ENCODE measurements at places on chromosomes 3 and 15. TPM values are rescaled to one million over a fixed set of nuclear protein-coding genes. Genes with fewer than 3 reads are reported as not detected.

- no peak for DNase-seq
Measured at GRCh38 chr3:41652931-41653330, 309.0 kb downstream of the ULK4 start.

GRCh38 chr3:62525281-62525680, 151.9 kb upstream of the FEZF2 start:
- DNase-seq = no peak

DNA sequence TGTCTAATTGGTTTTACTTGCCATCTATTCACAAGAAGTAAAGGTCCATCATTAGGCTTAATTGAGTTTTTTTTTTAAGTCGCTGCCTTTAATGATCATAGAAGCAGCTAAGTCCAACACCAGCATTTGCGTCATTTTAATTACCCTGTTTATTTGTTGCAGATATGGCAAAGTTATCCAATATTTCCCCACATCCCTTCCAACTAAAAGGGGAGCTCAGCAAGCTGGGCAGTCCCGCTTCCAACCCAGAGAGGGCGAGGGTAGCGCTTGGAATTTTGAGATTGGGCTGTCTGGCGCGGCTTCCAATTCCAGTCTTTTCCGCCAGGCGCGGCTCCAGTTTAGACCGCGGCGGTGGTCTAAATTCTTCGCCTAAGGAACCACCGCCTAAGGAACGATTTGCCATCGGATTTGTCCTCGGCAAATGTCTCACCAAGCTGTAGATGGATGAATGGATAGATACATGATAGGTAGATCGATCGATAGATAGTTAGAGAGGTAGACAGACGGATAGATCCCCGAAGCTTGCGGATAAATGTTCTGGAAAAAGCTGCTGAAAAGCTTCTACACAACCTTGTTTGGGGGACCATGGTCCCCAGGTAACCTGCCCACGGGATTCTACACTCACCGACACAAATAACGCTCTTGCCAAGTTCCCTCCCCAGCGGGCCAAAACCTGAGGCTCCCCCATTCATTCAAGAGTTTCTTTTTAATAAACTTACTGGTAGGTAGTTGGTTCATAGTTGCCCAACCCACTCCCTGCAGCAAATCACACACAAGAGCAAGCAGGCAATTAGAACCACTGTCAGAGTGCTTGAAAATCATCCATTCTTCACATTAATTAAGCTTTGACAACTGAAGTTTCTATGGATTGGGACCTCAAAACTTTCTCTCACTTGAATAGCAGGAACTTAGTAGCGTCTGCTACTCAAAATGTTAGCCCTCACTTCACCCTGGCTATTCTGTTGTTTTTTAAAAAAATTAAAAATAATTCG, 49.1 kb downstream of the ZIC4 start:
- DNase-seq = no peak

DNA sequence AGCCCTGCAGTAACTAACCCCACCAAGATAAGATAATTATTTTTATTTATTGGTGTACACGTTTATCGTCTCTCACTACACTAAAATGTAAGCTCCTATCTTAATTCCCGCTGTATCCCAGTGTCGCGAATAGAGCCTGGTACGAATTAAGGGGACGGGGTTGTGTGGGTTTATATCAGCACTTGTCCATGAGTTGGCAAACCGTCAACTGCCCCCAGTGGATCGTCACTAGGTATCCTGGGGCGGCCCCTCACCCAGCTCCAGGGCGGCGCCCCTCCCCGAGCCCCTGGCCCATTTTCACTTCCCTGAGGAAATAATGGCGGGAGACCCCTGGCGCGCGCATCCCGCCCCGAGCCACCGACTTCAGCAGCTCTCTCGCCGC, 465 bp downstream of the RUVBL1 start:
- DNase-seq = no peak

DNA sequence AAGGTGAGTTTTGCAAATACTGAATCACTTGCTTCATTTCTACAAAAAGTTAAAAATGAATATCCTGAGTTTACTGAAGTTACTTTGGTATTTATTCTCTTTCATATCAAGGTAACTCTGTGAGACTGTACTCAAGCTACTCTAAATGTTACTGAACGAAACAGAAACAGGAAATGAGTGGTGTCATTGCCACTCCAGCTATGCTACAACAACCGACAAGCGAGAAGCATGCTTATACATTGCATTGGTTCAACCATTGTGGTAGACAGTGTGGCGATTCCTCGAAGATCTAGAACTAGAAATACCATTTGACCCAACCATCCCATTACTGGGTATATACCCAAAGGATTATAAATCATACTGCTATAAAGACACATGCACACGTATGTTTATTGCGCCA, 313.2 kb upstream of the THBS1 start:
- no peak for DNase-seq

DNA sequence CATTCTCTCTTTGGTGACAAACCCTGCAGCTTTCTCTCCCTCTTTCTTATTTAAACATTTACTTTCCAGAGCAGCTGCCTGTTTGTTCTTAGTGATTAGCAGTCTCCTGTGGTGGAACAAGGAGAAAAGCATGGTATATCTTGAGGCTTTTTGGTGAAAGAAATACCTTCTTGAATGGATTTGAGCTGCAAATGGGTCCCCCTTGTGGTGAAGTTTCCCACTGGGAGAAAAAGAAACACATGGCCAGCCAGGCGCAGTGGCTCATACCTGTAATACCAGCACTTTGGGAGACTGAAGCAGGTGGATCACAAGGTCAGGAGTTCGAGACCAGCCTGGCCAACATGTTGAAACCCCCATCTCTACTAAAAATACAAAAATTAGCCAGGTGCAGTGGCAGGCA, 48.3 kb upstream of the ACP3 start:
- no peak for DNase-seq

DNA sequence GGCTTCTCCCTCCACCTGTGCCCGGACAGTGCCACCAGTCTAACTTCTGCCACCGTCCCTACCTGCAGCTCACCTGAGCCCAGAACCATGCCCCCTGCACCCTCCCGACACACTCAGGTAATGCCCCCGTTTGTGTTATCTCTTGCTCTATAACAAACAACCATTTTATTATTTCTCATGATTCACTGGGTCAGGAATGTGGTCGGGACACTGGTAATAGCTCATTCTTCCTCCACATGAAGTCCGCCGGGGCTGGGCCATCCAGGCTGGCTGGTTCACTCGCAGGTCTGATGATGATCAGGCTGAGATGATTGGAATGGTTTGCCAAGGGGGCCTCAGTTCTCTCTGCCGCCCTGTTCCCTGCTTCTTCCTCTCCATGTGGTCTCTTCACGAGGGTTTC, 20.3 kb upstream of the NR2E3 start:
- DNase-seq = no peak

- no peak for DNase-seq
Measured at GRCh38 chr15:59315914-59316451, 56.7 kb downstream of the MYO1E start.

- DNase-seq = no peak
Measured at GRCh38 chr3:10667269-10667668, 148.8 kb upstream of the SLC6A11 start.

DNA sequence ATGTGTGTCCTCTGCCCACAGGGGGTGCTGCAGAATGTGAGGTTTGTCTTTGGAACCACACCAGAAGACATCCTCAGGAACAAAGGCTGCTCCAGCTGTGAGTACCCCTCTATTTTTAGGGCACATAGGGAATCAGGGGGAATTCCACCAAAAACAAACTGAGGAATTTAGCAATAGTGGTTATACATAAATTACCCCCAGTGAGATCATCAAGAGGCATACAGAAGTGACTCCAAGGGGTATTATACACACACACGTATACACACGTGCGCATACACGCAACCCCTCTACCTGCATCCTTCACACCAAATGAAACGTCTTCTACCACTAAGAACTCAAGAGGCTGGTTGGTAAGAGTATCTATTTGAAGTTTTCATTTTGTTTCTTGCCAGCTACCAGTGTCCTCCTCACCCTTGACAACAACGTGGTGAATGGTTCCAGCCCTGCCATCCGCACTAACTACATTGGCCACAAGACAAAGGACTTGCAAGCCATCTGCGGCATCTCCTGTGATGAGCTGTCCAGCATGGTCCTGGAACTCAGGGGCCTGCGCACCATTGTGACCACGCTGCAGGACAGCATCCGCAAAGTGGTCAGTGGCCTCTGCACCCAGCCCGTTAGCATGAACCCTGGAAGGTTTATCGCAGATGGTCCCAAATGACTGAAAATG, 2.9 kb downstream of the THBS1 start:
- DNase-seq = peak; percentile 32

The TIGIT gene
- not detected for total RNA-seq

- peak; percentile 23 for DNase-seq
Measured at GRCh38 chr3:143307613-143308183, 188.1 kb downstream of the CHST2 start.

DNA sequence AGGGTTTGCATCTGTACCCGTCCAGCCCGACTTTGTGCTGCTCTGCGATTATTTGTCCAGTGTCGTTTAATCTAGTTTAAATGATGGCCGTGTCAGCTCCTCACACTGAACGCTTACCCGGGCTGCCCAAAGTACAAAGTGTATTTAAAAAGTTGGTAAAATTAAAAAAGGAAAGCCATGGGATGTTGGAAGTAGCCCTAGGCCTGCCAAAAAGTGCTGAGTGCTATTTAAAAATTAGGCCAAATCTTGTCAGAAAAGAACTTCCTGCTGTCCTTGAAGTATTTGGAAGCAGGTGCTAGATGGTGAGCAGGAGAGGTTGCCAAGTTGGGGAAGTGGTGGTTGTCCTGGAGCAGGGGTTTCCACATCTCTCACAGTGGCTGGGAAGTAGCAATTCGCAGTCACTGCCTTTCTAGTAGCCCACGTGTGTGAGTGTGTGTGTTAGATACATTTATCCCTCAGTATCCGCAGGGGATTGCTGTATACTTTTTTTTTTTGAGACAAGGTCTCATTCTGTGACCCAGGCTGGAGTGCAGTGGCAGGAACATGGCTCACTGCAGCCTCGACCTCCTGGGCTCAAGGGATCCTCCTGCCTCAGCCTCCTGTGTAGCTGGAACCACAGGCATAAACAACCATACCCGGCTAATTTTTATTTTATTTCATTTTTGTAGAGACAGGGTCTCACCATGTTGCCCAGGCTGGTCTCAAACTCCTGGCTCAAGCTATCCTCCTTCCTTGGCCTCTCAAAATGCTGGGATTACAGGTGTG, 664 bp downstream of the PPCDC start:
- DNase-seq = peak; percentile 45

GRCh38 chr15:93932164-93932776, 299.1 kb upstream of the MCTP2 start:
- DNase-seq = no peak

GRCh38 chr15:27438403-27439375, 467.7 kb downstream of the GABRG3 start:
- DNase-seq = no peak

DNA sequence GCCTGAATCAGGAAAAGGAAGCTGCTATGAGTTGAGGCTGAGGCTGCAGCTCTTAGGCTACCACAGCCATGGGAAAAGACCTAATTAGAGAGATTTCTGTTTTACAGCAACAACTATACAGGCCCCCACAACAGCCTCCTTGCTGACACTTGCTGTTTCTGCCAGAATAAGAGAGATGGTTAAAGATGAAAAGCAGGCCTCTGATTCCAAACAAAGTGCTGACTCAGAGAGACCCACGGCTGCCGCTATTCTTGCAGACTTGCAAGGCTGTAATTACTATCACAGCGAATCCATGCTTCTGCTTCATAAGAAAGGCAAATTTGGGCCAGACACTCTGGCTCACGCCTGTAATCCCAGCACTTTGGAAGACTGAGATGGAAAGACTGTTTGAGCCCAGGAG, 41.8 kb downstream of the MCF2L2 start:
- DNase-seq = no peak

DNA sequence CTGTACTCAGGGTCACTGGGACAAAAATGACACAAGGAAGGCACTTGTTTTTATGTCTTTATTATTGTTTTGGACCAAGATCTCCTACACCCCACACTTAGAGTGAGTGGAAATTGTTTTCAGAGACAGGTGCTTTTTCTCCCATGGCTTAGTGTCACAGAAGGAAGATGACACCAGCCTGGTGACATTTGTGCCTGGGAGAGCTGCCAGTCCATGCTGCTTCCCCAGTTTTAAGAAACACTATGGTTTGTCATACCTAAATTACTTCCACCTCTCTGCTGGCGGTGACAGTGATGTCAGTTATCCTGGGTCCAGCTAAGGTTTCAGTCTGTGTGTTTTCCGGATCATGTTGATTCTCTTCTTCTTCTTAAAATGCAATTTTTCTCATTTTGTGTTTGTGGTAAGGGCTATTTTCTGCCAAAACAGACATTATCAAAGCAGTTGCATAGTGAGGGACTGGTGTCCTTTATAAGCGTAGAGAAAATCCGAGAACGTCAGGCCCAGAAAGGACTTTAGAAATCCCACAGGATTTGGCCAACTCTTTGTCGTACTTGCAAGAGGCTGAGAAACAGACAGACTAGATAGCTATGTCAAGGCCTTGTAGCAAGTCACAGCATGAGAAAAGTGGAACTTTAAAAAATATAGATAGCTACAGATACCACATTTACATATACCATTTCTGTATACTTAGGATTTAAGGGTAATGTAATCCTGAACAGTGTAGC, 149.5 kb downstream of the TP63 start:
- DNase-seq = no peak

The MYEF2 gene
- 8.2 TPM for total RNA-seq

The GOLGA6B gene
- total RNA-seq = not detected

- no peak for DNase-seq
Measured at GRCh38 chr3:2958551-2958950, 151.6 kb downstream of the IL5RA start.

The CLEC3B gene
- total RNA-seq = 7.0 TPM

DNA sequence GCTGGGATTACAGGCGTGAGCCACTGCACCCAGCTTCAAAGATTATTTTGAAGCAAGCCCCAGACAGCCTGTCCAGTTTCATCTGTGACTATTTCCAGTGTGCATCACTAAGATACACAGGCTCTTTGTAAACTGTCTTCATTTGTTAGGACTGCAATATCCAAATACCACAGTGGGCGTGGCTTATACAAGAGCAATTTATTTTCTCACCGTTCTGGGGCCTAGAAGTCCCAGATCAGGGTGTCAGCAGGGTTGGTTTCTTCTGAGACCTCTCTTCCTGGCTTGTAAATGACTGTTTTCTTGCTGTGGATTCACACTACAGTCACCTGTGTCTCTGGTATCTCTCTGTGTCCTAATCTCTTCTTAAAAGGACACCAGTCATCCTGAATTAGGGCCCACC, 59.7 kb downstream of the RLBP1 start:
- no peak for DNase-seq

DNA sequence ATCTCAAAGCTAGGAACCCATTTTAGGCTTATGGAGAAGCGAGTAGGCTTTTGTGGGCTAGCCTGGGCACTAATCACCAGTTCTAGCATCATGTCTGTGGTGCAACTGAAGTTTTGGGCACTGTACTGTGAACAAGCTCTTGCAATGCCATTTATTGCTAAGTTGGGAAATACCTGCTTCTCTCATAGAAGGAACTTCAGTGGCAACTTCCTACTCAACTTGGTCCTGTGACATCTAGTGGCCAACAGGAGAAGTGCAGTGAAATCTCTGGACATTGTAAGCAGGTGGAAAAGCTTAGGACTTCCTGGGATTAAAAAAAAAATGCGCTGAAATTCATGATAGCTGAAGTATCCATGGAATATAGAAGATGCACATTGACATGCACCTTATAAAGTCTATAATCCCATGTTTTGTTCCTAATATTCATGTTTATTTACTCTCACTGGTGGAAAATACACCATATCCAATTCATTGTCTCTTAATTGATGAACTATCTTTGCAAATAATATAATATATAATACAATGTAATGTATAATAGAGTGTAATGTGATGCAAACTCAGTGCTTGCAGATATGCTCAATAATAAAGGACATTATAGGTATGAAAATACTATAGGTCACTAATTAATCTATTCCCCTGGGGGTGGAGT, 6.5 kb upstream of the ALDH1A3 start:
- DNase-seq = peak; percentile 80
